ENCODE measurements at places on chromosomes 13 and 19.
A peak's percentile ranks its signal among the peaks of the same experiment; 100 is the strongest.

GRCh38 chr13:30806784-30807183 is 71.4 kb downstream of the ALOX5AP start:
- H3K4me1 ChIP-seq: peaks cover 32% of the 10 kb centered on the region
- no peak overlapping the region for H3K27ac ChIP-seq
- DNase-seq: no peak
- no peaks in the 10 kb centered on the region for H3K27me3 ChIP-seq
- H3K4me3 ChIP-seq: no peak overlapping the region

DNA sequence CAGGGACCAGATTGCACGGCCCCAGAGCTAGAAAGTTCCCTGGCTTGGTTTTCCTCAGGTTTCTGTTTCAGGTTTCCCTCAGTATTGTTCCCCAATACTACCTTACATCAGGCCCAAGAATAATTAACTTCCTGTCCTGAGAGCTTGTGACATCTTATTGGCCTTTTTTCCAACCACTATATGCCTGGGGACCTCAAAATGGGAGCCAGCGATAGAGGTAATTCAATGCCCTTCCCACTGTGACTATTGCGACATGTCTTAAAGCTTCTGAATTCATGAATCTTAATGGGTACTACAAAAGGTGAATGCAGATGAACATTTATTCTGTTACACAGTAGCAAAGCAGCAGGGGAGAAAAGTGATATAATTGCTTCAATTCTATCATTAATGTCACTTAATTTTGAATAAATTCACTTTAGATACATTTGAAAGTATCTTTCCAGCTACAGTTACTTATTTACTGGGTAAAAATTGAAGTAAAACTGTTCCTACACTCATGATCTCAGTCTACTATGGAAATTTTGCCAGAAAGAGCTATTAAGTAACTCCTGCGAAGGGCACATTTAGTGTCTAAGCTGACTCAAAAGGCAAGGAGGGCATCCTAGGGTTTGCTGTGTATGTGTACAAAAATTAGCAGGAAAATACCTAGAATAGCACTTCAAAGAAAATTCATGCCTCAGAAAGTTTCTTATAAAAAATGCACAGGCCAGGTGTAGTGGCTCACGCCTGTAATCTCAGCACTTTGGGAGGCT is 4.1 kb downstream of the CRYL1 start:
- peaks cover 10% of the 10 kb centered on the region for H3K4me1 ChIP-seq
- no peak for DNase-seq
- H3K36me3 ChIP-seq: no peaks in the 10 kb centered on the region

DNA sequence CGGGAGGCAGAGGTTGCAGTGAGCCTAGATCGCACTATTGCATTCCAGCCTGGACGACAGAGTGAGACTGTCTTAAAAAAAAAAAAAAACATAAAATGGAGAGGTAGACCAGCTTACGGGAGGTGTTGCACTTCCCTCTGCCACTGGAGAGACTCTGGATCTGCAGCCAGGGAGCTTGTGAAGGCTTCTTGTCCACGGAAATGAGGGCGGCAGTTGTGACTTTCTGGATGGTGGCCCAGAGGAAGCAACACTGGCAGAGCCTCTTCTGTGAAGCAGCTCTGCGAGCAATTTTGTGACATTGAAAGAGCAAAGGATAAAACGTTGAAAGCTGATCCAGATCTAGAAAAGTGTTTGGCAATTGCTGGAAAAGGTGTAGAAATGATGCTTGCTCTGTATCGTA is 10.4 kb downstream of the SPINT2 start:
- no peak overlapping the region for H3K27ac ChIP-seq
- no peaks in the 10 kb centered on the region for H3K27me3 ChIP-seq
- peaks cover 26% of the 10 kb centered on the region for H3K4me1 ChIP-seq
- H3K36me3 ChIP-seq: peaks cover 14% of the 10 kb centered on the region

DNA sequence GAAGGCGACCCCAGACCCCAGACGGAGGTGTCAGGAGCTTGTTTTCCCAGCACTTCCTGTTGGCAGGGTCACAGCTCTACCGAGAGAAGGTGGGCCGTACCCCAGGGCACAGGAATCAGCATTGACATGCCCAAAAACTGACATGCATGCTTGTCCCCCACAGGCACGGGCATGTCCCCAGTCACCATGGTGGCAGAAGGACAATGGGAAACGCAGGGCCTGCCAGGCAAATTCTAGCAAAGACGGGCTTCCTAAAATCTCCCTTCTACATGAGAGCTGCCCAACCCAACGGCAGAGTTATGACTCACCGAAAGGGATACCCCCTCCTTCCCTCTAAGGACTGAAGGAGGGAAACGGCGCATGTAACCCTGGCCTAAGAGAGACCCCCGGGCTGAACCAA is 18.5 kb downstream of the TSHZ3 start:
- no peaks in the 10 kb centered on the region for H3K36me3 ChIP-seq
- DNase-seq: no peak
- H3K27me3 ChIP-seq: no peaks in the 10 kb centered on the region
- H3K4me3 ChIP-seq: peak overlapping the region; percentile 7

DNA sequence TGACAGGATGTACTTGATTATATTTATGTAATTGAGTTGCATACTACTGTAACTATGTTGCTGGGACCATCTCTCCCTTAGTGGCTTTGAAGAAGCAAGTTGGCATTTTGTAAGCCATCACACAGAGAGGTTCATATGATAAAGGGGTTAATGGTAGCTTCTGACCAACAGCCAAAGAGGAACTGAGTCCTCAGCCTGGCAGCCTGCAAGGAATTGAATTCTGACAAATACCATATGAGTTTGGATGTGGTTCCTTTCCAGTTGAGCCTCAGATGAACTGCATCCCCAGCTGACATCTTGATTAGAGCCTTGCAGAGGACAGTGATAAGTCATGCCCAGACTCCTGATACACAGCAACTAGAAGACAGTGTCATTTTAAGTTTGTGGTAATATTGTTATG is 8.6 kb upstream of the MYCBP2 start:
- peaks cover 4% of the 10 kb centered on the region for H3K27me3 ChIP-seq
- no peak overlapping the region for H3K27ac ChIP-seq

GRCh38 chr19:48249502-48250014 is 6.2 kb downstream of the CARD8 start:
- no peak overlapping the region for H3K4me3 ChIP-seq
- H3K27ac ChIP-seq: no peak overlapping the region
- H3K4me1 ChIP-seq: no peaks in the 10 kb centered on the region
- H3K27me3 ChIP-seq: no peaks in the 10 kb centered on the region
- no peak for DNase-seq
- H3K36me3 ChIP-seq: no peaks in the 10 kb centered on the region

GRCh38 chr13:61187471-61187870 is 228.2 kb downstream of the PCDH20 start:
- H3K4me3 ChIP-seq: no peak overlapping the region
- no peak overlapping the region for H3K27ac ChIP-seq
- H3K36me3 ChIP-seq: no peaks in the 10 kb centered on the region
- no peaks in the 10 kb centered on the region for H3K27me3 ChIP-seq

DNA sequence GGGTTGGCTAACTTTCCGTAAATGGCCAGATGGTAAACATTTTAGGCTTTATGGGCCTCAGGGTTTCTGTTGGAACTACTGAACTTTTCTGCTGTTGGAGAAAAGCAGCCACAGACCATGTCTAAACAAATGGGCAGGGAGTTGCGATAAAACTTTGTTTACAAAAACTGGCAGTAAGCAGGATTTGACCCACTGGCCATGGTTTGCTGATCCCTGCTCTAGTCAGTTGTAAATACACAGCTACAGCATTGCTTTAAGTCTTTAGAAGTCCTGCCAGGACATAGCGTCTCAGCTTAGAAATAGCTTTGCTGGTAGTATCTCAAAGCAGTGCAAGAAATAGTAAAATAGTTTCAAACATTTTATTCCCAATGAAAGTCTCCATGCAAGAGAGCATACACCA is 88.4 kb downstream of the NALCN start:
- no peaks in the 10 kb centered on the region for H3K27me3 ChIP-seq
- no peak overlapping the region for H3K27ac ChIP-seq
- H3K36me3 ChIP-seq: no peaks in the 10 kb centered on the region
- no peak overlapping the region for H3K4me3 ChIP-seq
- DNase-seq: no peak

GRCh38 chr19:42095814-42096230 is 19.9 kb downstream of the ZNF574 start:
- H3K27me3 ChIP-seq: no peaks in the 10 kb centered on the region
- H3K4me1 ChIP-seq: peaks cover 8% of the 10 kb centered on the region
- no peak overlapping the region for H3K27ac ChIP-seq
- no peak overlapping the region for H3K4me3 ChIP-seq
- no peaks in the 10 kb centered on the region for H3K36me3 ChIP-seq
- DNase-seq: no peak

GRCh38 chr19:15187026-15188007 is 13.5 kb downstream of the NOTCH3 start:
- H3K4me1 ChIP-seq: no peaks in the 10 kb centered on the region
- no peaks in the 10 kb centered on the region for H3K27me3 ChIP-seq
- DNase-seq: no peak
- no peak overlapping the region for H3K27ac ChIP-seq
- no peak overlapping the region for H3K4me3 ChIP-seq
- H3K36me3 ChIP-seq: no peaks in the 10 kb centered on the region

DNA sequence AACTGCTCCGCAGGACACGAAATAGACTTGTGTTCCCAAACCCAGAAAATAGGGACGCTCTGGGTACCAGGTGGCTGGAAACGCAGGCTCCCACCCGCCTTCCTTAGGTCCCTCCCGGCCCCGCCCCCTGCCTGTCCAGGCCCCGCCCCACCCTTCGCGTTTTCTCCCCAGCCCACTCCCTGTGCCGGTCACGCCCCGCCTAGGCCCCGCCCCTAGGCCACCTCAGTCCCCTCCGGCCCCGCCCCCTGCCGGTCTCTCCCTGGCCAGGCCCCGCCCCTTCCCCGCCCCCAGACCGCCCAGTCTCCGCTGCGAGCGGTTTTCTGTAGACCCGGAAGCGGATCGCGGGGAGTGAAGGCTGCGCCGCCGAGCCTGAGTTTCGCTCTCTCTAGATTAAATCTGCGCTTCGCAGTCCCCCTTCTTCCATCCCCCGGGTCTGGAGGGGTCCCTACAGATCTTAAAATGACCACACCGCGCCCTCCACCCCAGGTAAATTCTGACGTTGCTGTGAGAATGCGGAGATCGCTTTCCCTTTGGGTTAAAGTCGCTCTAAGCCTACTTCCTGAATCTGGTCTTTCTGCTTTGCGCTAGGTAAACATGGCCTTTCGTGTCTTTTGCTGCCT is 3.7 kb upstream of the ZNF665 start:
- H3K27me3 ChIP-seq: no peaks in the 10 kb centered on the region
- peak; percentile 68 for DNase-seq
- peak overlapping the region; percentile 35 for H3K27ac ChIP-seq
- H3K36me3 ChIP-seq: no peaks in the 10 kb centered on the region
- peaks cover 3% of the 10 kb centered on the region for H3K4me1 ChIP-seq
- H3K4me3 ChIP-seq: peak overlapping the region; percentile 55

GRCh38 chr19:47210689-47211316 is 20.2 kb downstream of the BBC3 start:
- peak overlapping the region; percentile 65 for H3K27ac ChIP-seq
- no peaks in the 10 kb centered on the region for H3K27me3 ChIP-seq
- H3K4me1 ChIP-seq: peaks cover 3% of the 10 kb centered on the region
- DNase-seq: no peak
- H3K4me3 ChIP-seq: no peak overlapping the region

- H3K4me1 ChIP-seq: no peaks in the 10 kb centered on the region
- no peaks in the 10 kb centered on the region for H3K36me3 ChIP-seq
- no peaks in the 10 kb centered on the region for H3K27me3 ChIP-seq
- H3K27ac ChIP-seq: no peak overlapping the region
- no peak for DNase-seq
- H3K4me3 ChIP-seq: no peak overlapping the region
Observed at GRCh38 chr13:62625214-62625881, 1209.7 kb upstream of the PCDH20 start.

DNA sequence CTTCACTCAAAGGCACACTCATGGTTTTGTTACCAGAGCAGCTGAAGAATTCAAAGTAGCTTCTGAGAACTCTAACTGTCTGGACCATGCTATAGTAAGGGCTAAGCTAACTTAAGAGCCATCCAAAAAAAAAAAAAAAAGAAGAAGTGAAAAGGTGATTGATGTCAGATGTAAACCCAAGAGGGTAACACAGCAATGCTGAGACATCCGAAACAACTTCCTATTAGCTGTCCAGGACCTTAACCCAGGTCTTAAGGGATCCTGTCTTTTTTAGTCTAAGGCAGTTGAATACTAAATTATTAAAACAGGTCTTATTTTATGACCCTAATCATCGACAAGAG is 11.2 kb upstream of the RAB20 start:
- no peak for DNase-seq
- no peaks in the 10 kb centered on the region for H3K4me1 ChIP-seq
- H3K36me3 ChIP-seq: no peaks in the 10 kb centered on the region
- peaks cover 41% of the 10 kb centered on the region for H3K27me3 ChIP-seq
- no peak overlapping the region for H3K4me3 ChIP-seq
- no peak overlapping the region for H3K27ac ChIP-seq

DNA sequence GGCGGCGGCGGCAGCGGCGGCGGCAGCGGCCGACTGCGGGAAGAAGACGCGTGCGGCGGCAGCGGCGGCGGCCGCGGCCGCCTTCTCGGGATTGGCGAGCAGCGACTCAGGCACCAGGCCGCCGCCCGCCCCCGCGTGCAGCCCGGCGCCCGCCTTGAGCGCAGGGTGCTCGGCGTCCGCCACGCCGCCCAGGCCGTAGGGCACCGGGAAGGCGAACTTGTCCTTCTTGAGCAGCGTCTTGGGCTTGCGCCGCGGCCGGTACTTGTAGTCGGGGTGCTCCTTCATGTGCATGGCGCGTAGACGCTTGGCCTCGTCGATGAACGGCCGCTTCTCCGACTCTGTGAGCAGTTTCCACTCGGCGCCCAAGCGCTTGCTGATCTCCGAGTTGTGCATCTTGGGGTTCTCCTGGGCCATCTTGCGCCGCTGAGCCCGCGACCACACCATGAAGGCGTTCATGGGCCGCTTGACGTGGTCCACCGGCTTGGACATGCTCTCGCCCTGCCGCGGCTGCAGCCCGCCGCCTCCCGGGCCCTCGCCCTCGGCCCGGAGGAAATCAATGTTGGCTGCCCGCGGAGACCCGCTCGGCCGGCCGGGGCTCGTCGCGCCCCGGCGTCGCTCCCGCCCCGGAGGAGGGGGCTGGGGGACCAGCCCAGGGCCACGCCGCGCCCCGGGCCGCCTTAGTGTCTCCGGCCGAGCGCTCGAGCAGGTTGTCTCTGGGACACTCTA is 621 bp downstream of the SOX21 start:
- DNase-seq: no peak
- peaks cover 12% of the 10 kb centered on the region for H3K4me1 ChIP-seq
- H3K27ac ChIP-seq: no peak overlapping the region
- peak overlapping the region; percentile 16 for H3K4me3 ChIP-seq

GRCh38 chr13:77827332-77827731 is 91.3 kb downstream of the EDNRB start:
- DNase-seq: no peak
- H3K27me3 ChIP-seq: no peaks in the 10 kb centered on the region
- no peak overlapping the region for H3K4me3 ChIP-seq

- H3K36me3 ChIP-seq: no peaks in the 10 kb centered on the region
- DNase-seq: no peak
- no peaks in the 10 kb centered on the region for H3K27me3 ChIP-seq
- no peaks in the 10 kb centered on the region for H3K4me1 ChIP-seq
- H3K4me3 ChIP-seq: no peak overlapping the region
- no peak overlapping the region for H3K27ac ChIP-seq
Observed at GRCh38 chr13:59356607-59357006, 807.1 kb downstream of the DIAPH3 start.

GRCh38 chr13:20582026-20582425 is 15.1 kb downstream of the IFT88 start:
- no peak for DNase-seq
- no peak overlapping the region for H3K4me3 ChIP-seq
- H3K36me3 ChIP-seq: peaks cover 2% of the 10 kb centered on the region
- H3K27ac ChIP-seq: no peak overlapping the region
- H3K27me3 ChIP-seq: no peaks in the 10 kb centered on the region

- H3K36me3 ChIP-seq: peaks cover 18% of the 10 kb centered on the region
- no peak overlapping the region for H3K4me3 ChIP-seq
- no peak for DNase-seq
- H3K4me1 ChIP-seq: no peaks in the 10 kb centered on the region
Observed at GRCh38 chr19:13138916-13139198, 11.3 kb downstream of the STX10 start.
